Motor neuron (in vitro differentiated cells): ENCODE measurements at places on chromosomes 5 and 9. TPM values are rescaled to one million over a fixed set of nuclear protein-coding genes. Genes with fewer than 3 reads are reported as not detected.

Gene TAS2R1
- total RNA-seq, result not detected in 2 replicates

Gene PDE6A
- total RNA-seq, result 0.17 and 0.18 TPM in 2 replicates

Gene SMIM33
- total RNA-seq, result 0.13 and 0.81 TPM in 2 replicates

Gene SEMA5A
- 43.4 and 68.1 TPM in 2 replicates for total RNA-seq

Gene HACD4
- total RNA-seq, result 4.5 and 9.4 TPM in 2 replicates

Gene ZNG1C
- total RNA-seq, result 26.9 and 29.8 TPM in 2 replicates

Gene PCDHA1
- 0.87 and 0.96 TPM in 2 replicates for total RNA-seq

Gene SHOC1
- total RNA-seq, result 1.2 and 1.3 TPM in 2 replicates

Gene ASPN
- not detected in 2 replicates for total RNA-seq

Gene ZFP2
- total RNA-seq, result 2.3 and 3.1 TPM in 2 replicates

Gene SPAAR
- total RNA-seq, result 0.22 TPM in 1 of 2 replicates, not detected in the other

Gene GLDC
- 0.22 and 0.76 TPM in 2 replicates for total RNA-seq

Gene TCERG1
- 73.6 and 76.2 TPM in 2 replicates for total RNA-seq

Gene KLHL3
- total RNA-seq, result 4.8 and 6.4 TPM in 2 replicates

Gene COL23A1
- 3.6 and 10.8 TPM in 2 replicates for total RNA-seq

Gene TRPM3
- total RNA-seq, result 0.09 and 1.2 TPM in 2 replicates

Gene SLC44A1
- 39.9 and 43.6 TPM in 2 replicates for total RNA-seq

Gene CSF1R
- 0.91 and 1.1 TPM in 2 replicates for total RNA-seq

Gene LHX3
- 3.8 TPM in 2 replicates for total RNA-seq

Gene TAF1L
- 0.43 and 0.53 TPM in 2 replicates for total RNA-seq

Gene AMBP
- total RNA-seq, result 0.87 and 1.8 TPM in 2 replicates

Gene SLC36A3
- total RNA-seq, result 0.45 TPM in 1 of 2 replicates, not detected in the other

Gene PCDHA6
- total RNA-seq, result 0.15 TPM in 1 of 2 replicates, not detected in the other

Gene GPR151
- 0.22 and 0.44 TPM in 2 replicates for total RNA-seq

Gene SAPCD2
- total RNA-seq, result 0.31 and 0.32 TPM in 2 replicates

Gene GPX3
- 5.5 and 5.8 TPM in 2 replicates for total RNA-seq

Gene RACK1
- 2,872 and 2,953 TPM in 2 replicates for total RNA-seq

Gene GMCL2
- 0.08 TPM in 1 of 2 replicates, not detected in the other for total RNA-seq

Gene DBH
- total RNA-seq, result 0.07 and 0.15 TPM in 2 replicates

Gene SLC9A3
- 1.2 and 1.6 TPM in 2 replicates for total RNA-seq

Gene IFNA4
- total RNA-seq, result not detected in 2 replicates

Gene NR2F1
- 153 and 156 TPM in 2 replicates for total RNA-seq

Gene DDX4
- 0.05 and 0.19 TPM in 2 replicates for total RNA-seq

Gene ZNF366
- 0.13 TPM in 1 of 2 replicates, not detected in the other for total RNA-seq

Gene ERP44
- 18.7 and 21.2 TPM in 2 replicates for total RNA-seq

Gene SEMA6A
- 22.7 and 24.7 TPM in 2 replicates for total RNA-seq

Gene PLPP7
- 6.3 TPM in 2 replicates for total RNA-seq

Gene PCDHGB1
- 0.73 and 0.95 TPM in 2 replicates for total RNA-seq

Gene FOXD4L4
- 1.6 and 2.1 TPM in 2 replicates for total RNA-seq

Gene NR4A3
- 1.7 TPM in 2 replicates for total RNA-seq

Gene FAM169A
- total RNA-seq, result 41.2 and 42.6 TPM in 2 replicates

Gene CAPSL
- not detected in 2 replicates for total RNA-seq

Gene ARL14EPL
- total RNA-seq, result 0.25 TPM in 1 of 2 replicates, not detected in the other

Gene IRX4
- total RNA-seq, result 0.43 and 0.53 TPM in 2 replicates

Gene FGF18
- 0.59 and 0.71 TPM in 2 replicates for total RNA-seq

Gene ZNF883
- 5.6 and 7.5 TPM in 2 replicates for total RNA-seq

Gene C9orf85
- 22.4 and 26.3 TPM in 2 replicates for total RNA-seq

Gene GABRA1
- total RNA-seq, result 1.3 and 1.5 TPM in 2 replicates
